ENCODE measurements at places on chromosomes 6 and 20.

GRCh38 chr20:62894261-62894660 lies 32.0 kb downstream of the DIDO1 start:
- no peak for DNase-seq

DNA sequence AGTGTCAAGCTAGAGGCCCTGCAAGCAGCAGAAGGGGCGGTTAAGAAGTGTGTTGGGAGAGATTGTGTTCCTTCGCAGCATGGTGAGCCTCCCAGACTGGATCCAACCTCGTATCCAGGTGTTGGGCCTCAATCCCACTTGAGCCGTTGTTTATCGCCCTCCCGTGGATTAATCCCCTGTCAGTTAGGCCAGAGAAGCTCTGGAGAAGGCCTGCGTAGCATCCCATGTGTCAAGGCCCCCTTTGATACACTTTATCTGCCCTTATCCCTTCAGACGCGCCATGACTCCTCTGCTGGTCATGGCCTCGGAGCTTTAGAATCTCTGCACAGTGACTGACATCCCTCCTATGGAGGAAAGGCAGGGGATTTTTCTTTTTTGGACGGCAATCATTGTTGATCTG lies 181.0 kb downstream of the ZFP64 start:
- no peak for DNase-seq

DNA sequence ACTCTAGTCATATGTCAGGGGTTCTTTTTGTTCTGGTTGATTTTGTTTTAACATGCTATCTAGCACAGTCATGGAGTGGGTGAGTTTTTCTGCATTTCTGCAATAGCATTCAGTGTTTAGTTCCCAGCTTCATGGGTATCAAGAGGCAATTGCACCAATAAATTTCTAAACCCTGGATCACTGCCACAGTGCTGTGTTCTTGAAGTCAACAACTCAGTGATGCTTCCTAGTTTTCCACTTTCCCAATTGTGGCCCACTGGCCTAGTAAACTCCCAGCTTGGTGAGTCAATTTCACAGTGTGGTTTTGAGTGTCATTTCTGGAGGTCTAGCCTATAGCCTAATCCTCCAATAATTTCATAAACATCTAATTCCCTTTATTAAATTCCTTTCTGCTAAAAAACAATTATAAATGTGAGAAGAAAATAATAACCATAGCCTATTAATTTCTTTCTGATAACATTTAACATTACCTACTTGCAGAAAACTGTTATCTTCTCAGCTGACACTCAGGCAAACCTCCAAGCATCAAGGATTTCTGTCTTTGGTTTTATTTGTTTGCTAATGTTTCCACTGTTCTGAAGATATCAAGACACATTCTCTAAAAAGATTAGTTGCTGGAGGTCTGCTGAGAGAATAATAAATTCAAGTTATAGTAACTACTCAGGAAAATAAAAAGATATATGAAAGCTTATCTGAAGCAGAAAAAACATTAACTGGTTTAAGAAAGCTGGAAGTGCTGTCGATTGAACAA lies 89.9 kb downstream of the PDE7B start:
- no peak for DNase-seq

- no peak for DNase-seq
Observed at GRCh38 chr6:121222656-121223055, 111.6 kb downstream of the TBC1D32 start.

- no peak for DNase-seq
Observed at GRCh38 chr6:106087548-106088325, 1.6 kb downstream of the PRDM1 start.

DNA sequence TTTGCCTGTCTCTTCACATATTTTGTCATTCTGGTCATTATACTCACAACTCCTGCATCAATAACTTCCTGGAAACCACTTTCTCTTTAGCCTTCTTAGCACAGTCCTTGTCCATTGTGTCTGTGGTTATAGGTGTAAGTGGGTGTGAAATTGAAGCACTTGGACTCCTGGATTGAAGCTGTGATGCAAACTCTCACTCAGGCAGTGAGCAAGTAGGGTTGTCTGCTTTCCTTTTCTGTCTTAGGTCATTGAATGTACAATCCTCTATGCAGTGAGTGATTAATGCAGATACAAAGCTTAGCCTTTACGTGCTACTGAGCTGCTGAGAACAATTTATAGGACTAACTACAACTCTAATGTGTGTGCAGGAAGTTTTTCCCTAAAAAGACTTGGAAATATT lies 54.8 kb downstream of the ADGRB3 start:
- no peak for DNase-seq

- no peak for DNase-seq
Observed at GRCh38 chr6:24883618-24884017, 52.1 kb downstream of the RIPOR2 start.

GRCh38 chr6:22146678-22146930 lies 150.2 kb downstream of the PRL start:
- DNase-seq, result no peak
